Psoas muscle (tissue), 8 donors: ENCODE measurements at places on chromosomes 16 and 17. TPM values are rescaled to one million over a fixed set of nuclear protein-coding genes. Genes with fewer than 3 reads are reported as not detected.

Gene KRTAP9-2
- total RNA-seq = not detected

Gene KRT27
- not detected for total RNA-seq

- no peaks in the 10 kb centered on the region for H3K36me3 ChIP-seq
- DNase-seq = no peak
- no peak overlapping the region for H3K27ac ChIP-seq
Measured at GRCh38 chr16:89001117-89002027, 24.4 kb upstream of the CBFA2T3 start.

- no peaks in the 10 kb centered on the region for H3K36me3 ChIP-seq
- H3K4me3 ChIP-seq = no peak overlapping the region
- H3K4me1 ChIP-seq = no peaks in the 10 kb centered on the region
- H3K27me3 ChIP-seq = no peaks in the 10 kb centered on the region
- DNase-seq = no peak
Measured at GRCh38 chr16:9706217-9706836, 475.9 kb downstream of the GRIN2A start.

- H3K4me1 ChIP-seq = peaks cover 5% of the 10 kb centered on the region
- H3K27ac ChIP-seq = no peak overlapping the region
- no peaks in the 10 kb centered on the region for H3K27me3 ChIP-seq
- no peaks in the 10 kb centered on the region for H3K36me3 ChIP-seq
- peak; percentile 14 for DNase-seq
Measured at GRCh38 chr16:57760357-57761160, 25.0 kb downstream of the KATNB1 start.

- no peaks in the 10 kb centered on the region for H3K27me3 ChIP-seq
- H3K27ac ChIP-seq = no peak overlapping the region
- H3K4me3 ChIP-seq = no peak overlapping the region
- H3K4me1 ChIP-seq = no peaks in the 10 kb centered on the region
- DNase-seq = no peak
- no peaks in the 10 kb centered on the region for H3K36me3 ChIP-seq
Measured at GRCh38 chr17:58272367-58273280, 8.1 kb downstream of the MPO start.

DNA sequence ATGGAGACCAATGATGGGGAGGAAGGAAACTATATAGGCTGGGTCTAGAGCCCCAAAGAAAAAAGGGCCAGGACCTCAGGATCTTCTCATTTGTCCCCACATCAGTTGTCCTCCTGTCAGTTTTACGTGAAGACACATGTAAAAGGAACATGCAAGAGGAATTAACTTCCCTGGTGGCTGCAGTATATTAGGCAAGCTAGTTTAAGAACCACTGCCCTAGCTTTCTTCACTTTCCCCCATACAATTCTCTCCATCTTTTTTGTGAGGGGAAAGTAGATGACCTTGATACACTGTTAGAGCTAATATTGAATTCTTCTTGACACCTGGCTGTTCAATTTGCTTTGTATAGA is 2.3 kb downstream of the MAP3K3 start:
- H3K4me1 ChIP-seq = peaks cover 52% of the 10 kb centered on the region
- peak overlapping the region; percentile 3 for H3K27ac ChIP-seq
- DNase-seq = no peak
- H3K27me3 ChIP-seq = no peaks in the 10 kb centered on the region
